ENCODE measurements at places on chromosomes 11 and 22.

DNA sequence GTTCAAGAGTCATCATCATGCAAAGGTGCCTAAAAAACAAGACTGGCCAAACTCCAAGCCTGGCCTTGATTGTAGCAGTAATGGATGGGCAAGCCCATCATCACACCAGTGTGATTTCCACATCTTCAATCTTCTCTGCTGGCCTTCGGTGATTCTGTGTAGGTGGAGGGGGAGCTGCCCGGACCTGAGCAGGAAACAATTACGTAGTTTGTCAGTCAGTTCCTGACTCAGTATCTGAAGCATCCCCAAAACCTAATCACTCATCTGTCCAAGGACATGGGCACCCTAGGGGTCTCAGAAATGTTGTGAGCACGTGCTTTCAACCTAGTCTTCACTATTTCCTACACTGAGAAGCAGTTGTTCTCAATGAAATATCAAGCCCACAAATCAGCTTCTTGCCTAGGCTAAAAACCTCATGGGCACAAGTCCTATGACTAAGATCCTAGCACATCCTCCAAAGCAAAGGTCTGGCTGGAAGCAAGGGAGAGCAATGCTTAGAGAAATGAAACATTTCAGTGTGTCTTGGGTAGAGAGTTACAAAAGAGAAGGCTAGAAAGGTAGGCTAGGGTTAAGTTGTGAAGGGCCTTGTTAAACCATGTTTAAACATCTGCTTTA, 24.6 kb downstream of the ATG16L2 start:
- DNase-seq = no peak

- no peak for DNase-seq
Observed at GRCh38 chr11:67646535-67647336, 3.8 kb downstream of the ACY3 start.

DNA sequence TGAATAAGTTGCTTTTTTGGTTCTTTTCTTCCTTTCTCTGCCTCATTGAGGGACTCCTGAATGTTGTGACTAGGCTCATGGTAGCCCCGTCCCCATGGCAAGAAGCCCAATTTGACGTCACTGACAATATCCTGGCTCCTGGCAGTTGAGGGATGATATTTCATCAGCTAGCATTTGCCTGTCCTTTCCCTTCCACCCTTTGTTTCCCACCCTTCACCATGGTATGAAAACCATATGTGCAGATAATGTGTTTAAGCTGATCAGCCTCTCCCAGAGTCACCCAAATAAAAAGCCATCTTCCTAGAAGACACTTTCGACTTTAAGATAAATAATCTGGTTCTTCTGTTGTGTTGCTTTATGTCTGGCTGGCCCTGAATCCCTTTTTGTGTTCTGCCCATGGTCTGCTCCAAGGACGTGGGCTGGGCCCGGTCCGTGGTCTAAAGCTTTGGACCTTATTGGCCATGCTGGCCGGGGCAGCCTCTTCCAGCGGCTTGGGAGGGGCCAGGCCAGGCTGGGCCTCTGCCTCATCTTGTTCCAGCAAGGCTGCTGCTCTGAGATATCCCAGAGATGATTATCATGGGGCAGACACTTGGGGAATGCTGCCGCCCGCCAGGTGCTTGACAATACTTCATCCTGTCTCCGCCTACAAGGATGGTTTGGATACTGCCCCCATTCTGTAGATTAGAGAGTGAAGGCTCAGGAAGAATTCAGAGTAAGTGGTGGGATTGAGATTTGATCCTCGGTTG, 5.1 kb downstream of the TSPAN18 start:
- DNase-seq = no peak

DNA sequence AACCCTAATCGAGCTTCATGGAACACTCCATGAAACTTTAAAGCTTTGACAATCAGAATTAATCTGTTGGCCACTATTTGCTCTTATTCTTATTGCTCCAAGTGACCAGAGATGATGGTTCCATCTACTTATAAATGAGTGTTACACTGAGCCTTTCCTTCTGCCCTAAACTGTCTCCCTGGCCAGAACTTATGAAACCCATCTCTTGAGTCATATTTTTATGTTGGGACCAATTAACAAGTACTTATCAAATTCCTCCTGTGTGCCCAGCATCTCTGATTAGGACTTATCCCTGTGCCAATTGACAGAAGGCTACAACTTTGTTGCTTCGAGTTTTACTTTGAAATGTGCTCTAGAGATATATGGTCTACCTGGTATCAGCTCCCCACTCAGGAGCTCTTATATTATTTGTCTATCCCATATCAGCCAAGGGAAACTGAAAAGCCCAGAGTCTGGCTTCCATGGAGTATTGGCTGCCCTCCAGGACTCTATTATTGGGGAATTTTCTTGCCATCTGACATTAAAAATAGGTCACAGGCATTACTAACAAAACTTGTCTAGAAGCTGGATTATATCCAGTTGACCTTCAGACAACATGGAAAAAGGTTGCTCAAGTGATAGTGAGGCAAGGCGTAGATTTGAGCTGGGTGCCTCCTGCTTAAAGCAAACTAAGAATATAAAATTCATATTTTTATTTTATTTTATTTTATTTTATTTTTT, 8.8 kb downstream of the KREMEN1 start:
- no peak for DNase-seq

- no peak for DNase-seq
Observed at GRCh38 chr11:19814421-19814820, 101.8 kb downstream of the NAV2 start.

- DNase-seq = no peak
Observed at GRCh38 chr11:35721651-35722282, 59.2 kb downstream of the TRIM44 start.

DNA sequence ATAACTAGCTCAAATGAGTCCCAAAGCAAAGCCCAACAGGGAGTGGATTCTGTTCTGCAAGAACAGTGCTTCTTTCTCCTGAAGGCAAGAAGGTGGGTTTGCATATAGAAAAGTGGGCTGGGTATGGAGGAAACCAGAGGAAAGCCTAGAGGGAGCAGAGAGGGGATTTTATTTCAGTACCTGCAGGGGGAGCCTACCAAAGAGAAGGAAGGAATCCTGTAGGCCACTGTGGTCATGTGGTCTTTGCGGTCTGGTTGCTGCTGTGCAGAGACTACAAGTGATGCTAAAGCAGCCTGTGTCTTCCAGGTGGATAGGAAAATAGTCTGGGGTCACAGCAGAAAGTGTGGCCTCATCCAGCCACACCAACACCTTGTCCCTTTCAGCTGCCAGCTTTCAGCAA, 33.2 kb upstream of the ZBTB16 start:
- DNase-seq = no peak

- no peak for DNase-seq
Observed at GRCh38 chr11:73945396-73945795, 5.4 kb upstream of the DNAJB13 start.

DNA sequence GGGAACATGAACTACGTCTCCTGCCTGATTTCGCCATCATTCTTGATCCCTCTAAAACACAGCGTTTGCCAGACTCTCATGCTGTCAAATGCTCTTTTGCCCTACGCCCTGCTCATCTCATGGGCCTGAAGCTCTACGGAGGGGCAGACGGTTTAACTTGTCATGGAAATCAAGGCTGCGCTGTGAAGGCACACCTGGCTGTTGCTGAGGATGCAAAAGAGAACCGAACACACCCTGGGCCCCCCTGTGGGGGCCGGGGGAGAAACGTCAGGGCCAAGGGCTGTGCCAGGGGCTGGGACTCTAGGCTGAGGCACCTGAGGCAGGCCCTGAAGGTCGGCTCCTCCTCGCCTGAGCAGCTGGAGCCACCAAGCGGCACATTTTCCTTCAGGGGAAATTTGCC, 957.2 kb downstream of the BRD1 start:
- no peak for DNase-seq

DNA sequence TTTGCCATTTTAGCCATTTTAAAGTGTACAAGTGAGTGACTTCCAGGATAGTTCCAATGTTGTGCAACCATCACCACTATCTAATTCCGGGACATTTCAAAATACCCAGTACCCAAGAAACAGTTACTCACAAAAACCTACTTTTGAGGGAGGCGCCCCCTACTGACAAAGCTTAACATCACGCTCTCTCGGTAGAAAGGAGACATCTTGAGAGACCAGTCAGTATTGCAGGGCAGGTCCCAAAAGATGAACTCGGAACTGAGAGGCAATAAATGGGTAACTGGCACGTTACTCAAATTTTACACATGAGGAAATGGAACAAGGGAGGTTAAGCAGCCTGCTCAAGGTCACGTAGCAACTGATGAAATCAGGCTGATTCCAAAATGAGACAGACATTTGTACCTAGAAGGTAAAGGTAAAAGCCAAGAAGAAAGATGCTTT, 50.0 kb upstream of the POU2AF1 start:
- peak; percentile 32 for DNase-seq

DNA sequence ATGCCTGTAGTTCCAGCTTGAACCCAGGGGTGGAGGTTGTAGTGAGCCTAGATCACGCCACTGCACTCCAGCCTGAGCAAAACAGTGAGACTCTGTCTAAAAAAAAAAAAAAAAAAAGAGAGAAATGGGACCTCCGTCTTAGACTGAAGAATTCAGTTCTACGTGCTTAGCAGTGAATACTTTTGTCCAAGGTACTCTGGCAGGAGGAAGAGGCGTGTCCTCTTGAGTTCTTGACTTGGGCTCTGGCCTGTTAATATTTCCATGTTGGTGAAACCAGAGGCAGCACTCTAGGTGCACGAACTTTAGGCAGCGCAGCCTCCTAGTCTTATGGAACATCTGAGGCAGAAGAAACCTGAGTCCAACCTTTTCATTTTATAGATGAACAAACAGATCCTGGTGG, 2.4 kb downstream of the HMBS start:
- DNase-seq = no peak

DNA sequence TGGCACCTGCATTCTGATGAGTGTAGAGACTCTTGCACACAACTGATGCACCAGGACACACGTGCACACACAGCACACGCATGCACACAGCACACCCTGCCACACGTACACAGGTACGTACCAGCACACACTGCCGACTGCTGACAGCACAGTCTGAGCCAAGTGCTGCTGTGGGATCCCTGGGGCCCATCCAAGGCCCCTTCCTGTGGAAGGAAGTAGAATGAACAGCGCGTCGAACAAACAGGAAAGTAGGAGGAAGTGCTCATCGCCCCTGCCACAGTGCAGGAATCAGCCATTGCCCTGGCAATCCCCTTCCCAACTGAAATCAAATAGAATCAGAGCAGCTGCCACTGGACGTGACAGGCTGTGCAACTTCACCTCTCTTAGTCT, 57.9 kb downstream of the CD82 start:
- DNase-seq = no peak

DNA sequence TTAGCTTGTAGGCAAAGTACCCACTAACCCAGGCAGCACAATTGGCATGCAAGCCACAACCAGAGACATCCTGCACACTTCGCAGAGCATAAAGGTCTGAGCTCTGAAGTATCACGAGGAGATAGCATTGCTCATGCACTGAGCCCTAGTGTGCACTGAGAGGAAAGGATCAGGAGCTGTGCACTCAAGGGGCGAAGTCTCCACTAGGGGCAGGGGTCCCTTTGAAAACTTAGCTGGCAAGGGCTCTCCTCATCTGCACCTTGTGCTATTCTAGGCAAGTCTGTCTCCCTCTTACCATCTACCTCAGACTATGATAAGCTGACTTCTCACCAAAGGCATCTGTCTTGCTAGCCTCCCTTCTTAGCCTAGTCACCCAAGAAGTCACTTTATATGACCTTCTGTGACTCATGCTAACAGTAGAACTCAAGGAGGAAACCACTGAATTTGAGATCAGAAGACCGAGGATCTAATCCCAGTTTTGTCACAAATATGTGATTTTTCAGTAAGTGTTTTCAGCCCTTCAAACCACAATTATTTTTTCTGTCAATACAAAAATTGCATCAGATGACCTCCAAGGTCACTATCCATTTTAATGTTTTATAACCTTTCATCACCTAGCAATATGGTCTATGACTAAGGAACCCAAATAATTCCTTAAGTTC, 1078.0 kb downstream of the NTM start:
- DNase-seq = no peak

GRCh38 chr11:41613326-41613725, 153.9 kb upstream of the LRRC4C start:
- no peak for DNase-seq

- no peak for DNase-seq
Observed at GRCh38 chr11:19740586-19740985, 27.9 kb downstream of the NAV2 start.

DNA sequence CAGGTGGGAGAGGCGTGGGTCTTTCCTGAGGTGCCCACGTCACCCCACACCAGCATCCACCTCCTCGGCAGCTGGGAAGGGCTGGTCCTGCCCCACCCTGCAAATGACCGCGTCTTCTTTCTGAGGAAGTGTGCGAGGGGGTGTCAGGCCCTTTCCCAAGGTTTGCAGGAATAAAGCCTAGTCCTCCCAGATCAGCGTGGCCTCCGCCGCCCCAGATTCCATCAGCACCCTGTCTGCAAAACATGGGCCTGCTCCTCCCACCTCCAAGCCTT, 14.4 kb upstream of the SLC39A13 start:
- DNase-seq = no peak

DNA sequence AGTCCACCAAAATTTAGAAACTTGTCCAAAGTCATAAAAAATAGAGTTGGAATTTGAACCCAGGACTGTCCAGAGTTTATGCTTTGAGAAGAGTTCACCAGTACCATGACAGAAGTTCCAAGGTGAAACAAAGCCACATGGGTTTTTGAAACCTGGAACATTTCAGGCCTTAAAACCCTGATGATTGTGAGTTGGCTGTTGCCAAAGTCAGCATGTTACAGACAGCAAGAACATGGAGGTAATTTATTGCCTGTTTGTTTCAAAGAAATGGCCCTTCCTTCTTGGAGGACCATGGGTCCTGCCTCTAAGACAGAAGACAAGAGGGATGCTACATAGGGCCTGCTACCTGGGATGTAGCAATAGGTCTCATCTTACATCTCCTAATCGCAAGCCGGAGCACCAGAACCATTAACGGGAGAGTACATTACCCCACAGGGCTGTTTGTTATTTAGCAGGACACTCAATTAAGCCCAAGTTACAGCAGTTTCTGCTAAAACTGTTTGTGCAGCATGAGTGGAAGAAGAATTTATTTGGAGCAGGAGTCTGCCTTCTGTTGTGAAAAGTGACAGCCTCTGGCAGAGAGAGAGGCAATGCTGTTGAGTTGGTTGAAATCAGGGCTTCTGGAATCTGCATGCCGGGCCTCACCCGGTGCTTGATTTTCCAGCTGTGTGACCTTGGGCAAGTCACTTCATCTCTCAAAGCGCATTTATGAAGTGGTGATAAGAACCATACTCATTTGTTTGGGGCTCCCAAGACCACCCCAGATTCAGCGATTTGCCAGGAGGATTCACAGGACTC, 136.2 kb downstream of the LDLRAD3 start:
- DNase-seq = no peak

DNA sequence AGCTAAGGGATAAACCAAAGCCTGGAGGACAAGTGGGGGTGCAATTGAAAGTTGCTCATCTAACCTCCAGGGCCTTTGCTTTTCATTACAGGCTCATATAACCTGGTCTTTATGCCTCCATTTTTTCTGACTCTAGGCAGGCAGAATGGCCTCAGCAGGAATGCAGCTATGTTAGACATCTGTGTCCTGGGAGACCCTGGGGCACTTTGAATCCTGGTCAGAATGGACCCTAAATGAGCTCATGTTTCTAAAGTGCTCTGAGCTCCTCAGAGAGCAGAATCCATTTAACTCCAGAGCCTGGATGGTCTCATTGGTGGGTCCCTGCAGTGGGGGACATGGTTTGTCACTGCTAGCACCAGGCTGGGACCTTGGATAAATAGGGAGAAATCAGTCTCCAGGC, 177.3 kb downstream of the KIRREL3 start:
- no peak for DNase-seq

- no peak for DNase-seq
Observed at GRCh38 chr22:48945621-48946458, 881.8 kb downstream of the BRD1 start.

GRCh38 chr11:15216678-15217077, 102.0 kb downstream of the INSC start:
- DNase-seq = no peak
